ENCODE measurements at places on chromosomes 1 and 21. TPM values are rescaled to one million over a fixed set of nuclear protein-coding genes. Genes with fewer than 3 reads are reported as not detected.

- H3K27me3 ChIP-seq: no peaks in the 10 kb centered on the region
- H3K4me3 ChIP-seq: no peak overlapping the region
- H3K27ac ChIP-seq: no peak overlapping the region
- H3K4me1 ChIP-seq: peaks cover 2% of the 10 kb centered on the region
- no peaks in the 10 kb centered on the region for H3K36me3 ChIP-seq
- DNase-seq: no peak
Observed at GRCh38 chr1:159908031-159908940, 8.3 kb upstream of the CFAP45 start.

The NES gene
- 32.9 TPM for total RNA-seq

DNA sequence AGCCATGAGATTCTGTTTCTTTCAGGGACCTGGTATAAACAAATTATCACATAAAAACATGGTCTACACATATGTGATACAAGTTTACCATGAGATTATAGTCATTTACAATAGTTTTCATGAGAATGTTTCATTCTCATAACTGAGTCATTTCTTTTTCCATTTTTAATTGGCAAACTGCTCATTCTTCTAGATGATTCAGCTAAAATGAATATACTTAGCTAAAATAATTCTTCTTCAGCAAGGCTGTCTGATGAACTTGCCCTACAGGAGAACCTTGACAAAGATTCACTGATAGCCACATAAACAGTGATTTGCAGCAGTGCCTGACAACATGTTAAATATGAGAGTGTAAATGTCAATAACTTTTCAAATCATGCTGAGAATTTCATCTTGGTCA lies 253.2 kb downstream of the FMN2 start:
- no peaks in the 10 kb centered on the region for H3K36me3 ChIP-seq
- no peak overlapping the region for H3K27ac ChIP-seq
- H3K27me3 ChIP-seq: no peaks in the 10 kb centered on the region
- no peak for DNase-seq

- H3K27ac ChIP-seq: no peak overlapping the region
- no peak overlapping the region for H3K4me3 ChIP-seq
- H3K36me3 ChIP-seq: no peaks in the 10 kb centered on the region
- DNase-seq: no peak
- H3K4me1 ChIP-seq: no peaks in the 10 kb centered on the region
- H3K27me3 ChIP-seq: no peaks in the 10 kb centered on the region
Observed at GRCh38 chr1:155223047-155223446, 14.6 kb downstream of the MTX1 start.

- DNase-seq: no peak
- H3K4me1 ChIP-seq: no peaks in the 10 kb centered on the region
- H3K36me3 ChIP-seq: no peaks in the 10 kb centered on the region
- no peak overlapping the region for H3K4me3 ChIP-seq
- H3K27me3 ChIP-seq: no peaks in the 10 kb centered on the region
Observed at GRCh38 chr1:45319761-45320160, 6.9 kb upstream of the HPDL start.

- H3K36me3 ChIP-seq: no peaks in the 10 kb centered on the region
- H3K4me1 ChIP-seq: no peaks in the 10 kb centered on the region
- no peak overlapping the region for H3K27ac ChIP-seq
- H3K4me3 ChIP-seq: no peak overlapping the region
Observed at GRCh38 chr1:16087733-16088132, 14.3 kb upstream of the FAM131C start.

- H3K27ac ChIP-seq: no peak overlapping the region
- H3K4me3 ChIP-seq: no peak overlapping the region
- H3K4me1 ChIP-seq: no peaks in the 10 kb centered on the region
- DNase-seq: no peak
Observed at GRCh38 chr1:188429386-188429785, 1600.6 kb downstream of the PLA2G4A start.

GRCh38 chr1:169120066-169120465 lies 13.6 kb downstream of the ATP1B1 start:
- H3K27ac ChIP-seq: no peak overlapping the region
- H3K4me1 ChIP-seq: no peaks in the 10 kb centered on the region
- no peak overlapping the region for H3K4me3 ChIP-seq
- DNase-seq: no peak
- H3K27me3 ChIP-seq: no peaks in the 10 kb centered on the region
- H3K36me3 ChIP-seq: no peaks in the 10 kb centered on the region

The EXTL1 gene
- total RNA-seq: 3.7 TPM

- no peaks in the 10 kb centered on the region for H3K4me1 ChIP-seq
- no peaks in the 10 kb centered on the region for H3K27me3 ChIP-seq
- no peak for DNase-seq
- H3K4me3 ChIP-seq: no peak overlapping the region
- no peaks in the 10 kb centered on the region for H3K36me3 ChIP-seq
- H3K27ac ChIP-seq: no peak overlapping the region
Observed at GRCh38 chr1:247385283-247385682, 30.7 kb upstream of the NLRP3 start.

DNA sequence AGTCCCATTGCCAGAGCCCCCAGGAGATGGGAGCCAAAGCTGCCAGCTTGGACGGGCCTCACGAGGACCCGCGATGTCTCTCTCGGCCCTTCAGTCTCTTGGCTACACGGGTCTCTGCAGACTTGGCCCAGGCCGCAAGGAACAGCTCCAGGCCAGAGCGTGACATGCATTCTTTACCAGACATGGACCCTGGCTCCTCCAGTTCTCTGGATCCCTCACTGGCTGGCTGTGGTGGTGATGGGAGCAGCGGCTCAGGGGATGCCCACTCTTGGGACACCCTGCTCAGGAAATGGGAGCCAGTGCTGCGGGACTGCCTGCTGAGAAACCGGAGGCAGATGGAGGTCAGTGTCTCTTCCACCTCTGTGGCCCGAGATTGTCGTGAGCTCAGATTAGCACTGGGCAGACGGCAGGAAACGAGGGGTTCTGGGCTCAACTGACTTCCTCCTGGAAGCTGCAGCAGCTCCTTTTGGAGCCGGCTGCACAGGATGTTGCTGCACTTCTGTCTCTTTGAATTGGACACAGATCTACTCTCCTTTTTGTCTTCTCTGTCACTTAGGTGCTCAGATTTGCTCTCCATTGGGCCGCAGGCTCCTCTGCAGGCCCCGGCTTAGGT lies 68.0 kb downstream of the DISC1 start:
- no peak for DNase-seq
- no peaks in the 10 kb centered on the region for H3K27me3 ChIP-seq
- H3K27ac ChIP-seq: peak overlapping the region; percentile 49
- no peak overlapping the region for H3K4me3 ChIP-seq
